ENCODE measurements at places on chromosomes 3 and 15.
A peak's percentile ranks its signal among the peaks of the same experiment; 100 is the strongest.

DNA sequence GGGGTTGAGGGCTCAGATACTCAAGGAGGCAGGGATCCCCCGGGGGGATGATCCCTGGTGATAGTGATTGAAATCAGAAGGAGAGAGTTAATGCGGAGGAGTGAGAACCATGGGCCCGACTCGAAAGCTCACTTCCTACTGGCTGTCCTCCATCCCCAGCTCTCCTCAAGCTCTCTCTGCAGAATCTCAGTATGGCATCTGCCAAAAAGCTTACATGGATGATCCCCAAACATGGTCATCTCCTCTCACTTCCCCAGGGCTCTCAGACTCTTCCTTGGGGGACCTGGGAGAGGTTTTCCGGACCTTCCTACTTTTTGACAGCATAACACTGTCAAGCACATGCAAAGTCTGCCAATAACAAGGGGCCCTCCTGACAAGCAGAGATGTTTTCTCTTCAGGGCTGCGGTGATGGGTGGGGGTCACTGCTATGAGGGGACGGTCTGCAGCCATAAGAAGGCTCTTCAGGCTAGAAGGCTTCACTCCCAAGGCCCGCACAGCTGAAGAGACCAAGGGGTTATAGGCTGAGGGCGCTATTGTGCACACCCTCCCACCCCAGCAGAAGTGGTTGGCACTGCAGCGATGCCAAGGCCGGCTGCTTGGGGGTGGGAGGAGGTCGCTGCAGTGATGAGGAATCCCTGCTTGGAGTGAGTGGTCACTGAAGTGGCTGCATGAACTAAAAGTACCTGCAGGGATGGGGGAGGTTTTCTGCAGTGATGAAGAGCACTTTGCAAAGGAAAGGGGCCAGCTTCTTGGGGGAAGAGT lies 828 bp upstream of the VWA5B2 start:
- DNase-seq = no peak

DNA sequence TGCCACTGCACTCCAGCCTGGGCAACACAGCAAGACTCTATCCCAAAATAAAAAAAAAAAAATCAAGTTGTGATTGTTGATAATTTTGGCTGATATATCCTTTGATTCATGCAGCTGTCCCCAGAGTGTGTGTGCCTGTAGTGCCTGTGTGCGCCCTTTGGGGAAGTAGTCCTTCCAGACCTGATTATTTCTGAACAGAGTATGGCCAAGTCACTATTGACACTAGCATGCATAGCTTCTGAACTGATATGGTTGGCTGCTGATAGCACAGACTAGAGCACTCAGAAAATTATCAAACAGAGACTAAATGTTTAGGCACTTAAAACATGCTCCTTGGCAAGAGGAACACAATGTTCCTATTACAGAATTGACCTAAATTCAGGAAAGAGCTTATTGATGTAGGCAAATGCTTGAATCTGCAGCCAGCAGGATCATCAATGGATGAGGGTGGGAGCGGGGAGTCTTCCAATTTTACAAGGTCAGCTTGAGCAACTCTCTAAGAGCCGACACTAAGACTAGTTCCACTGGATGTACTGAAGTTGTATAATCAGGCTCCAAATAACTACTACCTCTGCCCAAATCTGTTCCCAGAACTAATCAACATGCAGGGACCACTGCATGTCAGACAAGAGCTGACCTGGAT lies 17.7 kb upstream of the PTPN9 start:
- DNase-seq = no peak

GRCh38 chr15:64503640-64504039 lies 43.3 kb downstream of the ZNF609 start:
- DNase-seq = no peak

DNA sequence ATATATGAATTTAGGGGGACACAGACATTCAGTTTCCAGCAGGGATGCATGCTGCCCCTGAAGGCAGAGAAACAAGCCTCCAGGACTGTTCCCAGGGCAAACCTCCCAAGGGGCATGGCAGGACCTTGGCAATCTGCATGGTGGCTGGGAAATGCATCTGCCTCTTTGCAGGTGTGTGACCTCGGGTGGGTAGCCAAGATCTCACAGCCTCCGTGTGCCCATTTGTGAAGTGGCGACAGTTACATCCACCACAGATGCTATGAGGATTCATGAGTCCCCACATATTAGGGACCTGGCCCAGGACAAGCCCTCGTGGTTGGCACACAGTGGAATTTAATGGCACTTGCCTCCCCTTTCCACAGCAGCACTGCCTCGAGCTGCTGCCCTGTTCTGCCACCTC lies 29.9 kb downstream of the SLC28A1 start:
- no peak for DNase-seq

GRCh38 chr3:106688464-106688863 lies 688.8 kb upstream of the CCDC54 start:
- DNase-seq = peak; percentile 85

- no peak for DNase-seq
These were observed 46.6 kb downstream of the EPHB3 start for GRCh38 chr3:184608209-184608608.

GRCh38 chr3:8800016-8800415 lies 30.6 kb upstream of the OXTR start:
- peak; percentile 1 for DNase-seq

DNA sequence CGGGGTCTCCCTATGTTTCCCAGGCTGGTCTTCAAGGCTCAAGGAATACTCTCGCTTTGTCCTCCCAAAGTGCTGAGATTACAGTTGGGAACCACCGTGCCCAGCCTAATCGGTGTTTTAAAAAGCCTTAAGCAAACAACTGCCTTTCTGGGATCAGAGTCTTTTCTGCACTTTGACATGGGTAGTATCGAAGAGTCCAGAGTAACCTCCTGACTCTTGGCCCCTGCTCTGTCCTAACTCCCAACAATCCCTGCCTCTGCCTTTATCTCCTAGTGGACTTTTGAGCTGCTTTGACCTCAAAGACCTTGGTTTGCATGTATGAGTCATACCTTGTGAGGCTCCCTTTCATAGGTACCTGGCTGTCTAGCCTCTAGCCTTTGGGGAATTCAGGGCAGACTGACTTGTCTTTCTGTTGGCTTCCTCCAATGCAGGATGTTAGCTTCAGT lies 21.0 kb upstream of the HACD2 start:
- DNase-seq = no peak
